CD4-positive, alpha-beta T cell treated with Interleukin-1 beta for 1 hour (primary cell): ENCODE measurements at places on chromosomes 5 and 9.

GRCh38 chr9:36930941-36931340 is 103.1 kb downstream of the PAX5 start:
- DNase-seq = no peak

- DNase-seq = no peak
Observed at GRCh38 chr5:54083851-54084250, 226.5 kb downstream of the ARL15 start.

DNA sequence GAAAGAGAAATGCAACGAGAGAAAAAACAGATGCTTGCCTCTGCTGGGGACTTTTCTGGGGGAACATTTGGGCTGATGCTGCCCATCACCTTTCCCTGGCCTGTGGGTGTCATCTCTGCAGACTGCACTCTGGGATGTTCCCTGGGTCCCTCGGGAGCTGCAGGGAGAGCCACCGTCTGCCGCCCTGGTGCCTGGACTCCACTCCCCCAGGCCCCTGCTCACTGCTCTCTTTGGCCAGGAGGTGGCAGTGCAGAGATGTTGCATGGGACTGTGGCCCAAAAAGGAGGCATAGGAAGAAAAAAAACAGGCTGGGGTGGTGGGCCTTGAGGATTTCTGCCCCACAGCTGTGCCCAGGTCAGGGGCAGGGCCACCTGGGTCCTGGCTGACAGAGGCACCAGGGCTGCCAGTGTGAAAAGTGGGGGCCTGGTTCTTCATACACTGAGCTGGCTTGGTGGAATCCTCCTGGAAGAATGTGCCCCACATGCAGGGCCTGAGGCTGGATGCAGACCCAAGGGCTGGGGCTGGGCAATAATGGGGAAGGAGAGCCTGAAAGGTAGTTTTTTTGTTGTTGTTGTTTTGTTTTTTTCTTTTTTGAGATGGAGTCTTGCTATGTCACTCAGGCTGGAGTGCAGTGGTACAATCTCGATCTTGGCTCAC is 353.6 kb downstream of the SLIT3 start:
- DNase-seq = no peak

DNA sequence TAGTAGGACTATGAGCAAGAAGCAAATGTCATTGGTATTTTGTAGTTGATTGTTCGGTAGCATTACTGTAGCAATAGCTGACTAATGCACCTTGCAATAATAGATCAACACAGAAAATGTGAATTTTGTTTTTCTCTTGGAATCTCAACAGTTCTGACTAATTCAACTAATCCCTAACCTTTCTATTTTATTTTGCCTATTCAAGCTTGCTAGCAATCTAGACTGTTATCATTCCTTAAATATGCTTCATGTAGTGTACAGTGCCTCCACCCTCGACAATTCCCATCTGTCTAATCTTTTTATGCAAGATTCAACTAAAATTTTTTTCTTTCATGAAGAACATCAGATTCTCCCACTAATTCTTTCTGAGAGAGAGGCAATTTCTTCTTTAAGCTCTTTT is 570.6 kb downstream of the PDE4D start:
- no peak for DNase-seq

GRCh38 chr5:88683506-88684135 is 199.4 kb downstream of the MEF2C start:
- no peak for DNase-seq

DNA sequence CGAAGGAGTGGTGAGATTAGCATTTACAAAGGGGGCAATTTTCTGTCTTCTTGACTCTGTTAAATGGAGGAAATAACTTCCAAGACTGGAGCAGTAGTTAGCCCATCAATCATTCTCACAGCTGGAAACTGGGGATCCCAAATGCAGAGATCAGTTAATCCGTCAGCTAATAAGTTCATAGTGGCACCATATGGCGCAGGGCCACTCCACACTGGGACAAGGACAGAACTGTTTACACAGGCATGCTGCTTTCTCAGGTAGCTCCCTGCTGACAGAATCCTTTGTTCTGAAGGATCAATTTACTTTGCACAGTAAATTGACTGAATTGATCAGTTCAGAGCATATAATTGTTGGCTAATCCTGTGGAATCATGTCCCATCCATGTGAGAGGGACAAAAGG is 395.7 kb downstream of the TMEM161B start:
- no peak for DNase-seq

GRCh38 chr5:129820-130219 is 37.9 kb downstream of the PLEKHG4B start:
- DNase-seq = no peak

- DNase-seq = no peak
Observed at GRCh38 chr5:17343675-17344074, 126.2 kb downstream of the BASP1 start.

DNA sequence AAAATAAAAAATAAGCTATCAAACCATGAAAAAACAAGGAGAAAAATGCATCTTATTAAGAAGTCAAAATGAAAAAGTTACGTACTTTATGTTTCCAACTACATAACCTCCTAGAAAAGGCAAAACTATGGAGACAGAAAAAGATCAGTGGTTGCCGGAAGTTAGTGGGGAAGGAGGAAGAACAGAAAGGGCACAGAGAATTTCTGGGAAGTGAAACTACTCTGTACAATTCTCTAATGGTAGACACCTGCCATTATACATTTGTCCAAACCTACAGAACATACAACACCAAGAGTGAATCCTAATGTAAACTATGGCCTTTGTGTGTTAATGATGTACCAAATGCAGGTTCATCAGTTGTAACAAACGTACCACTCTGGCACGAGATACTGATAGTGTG is 25.3 kb downstream of the SMU1 start:
- DNase-seq = no peak

GRCh38 chr5:139863855-139864558 is 68.4 kb downstream of the PSD2 start:
- peak; percentile 31 for DNase-seq

GRCh38 chr5:39714036-39714698 is 289.4 kb upstream of the DAB2 start:
- peak; percentile 57 for DNase-seq

DNA sequence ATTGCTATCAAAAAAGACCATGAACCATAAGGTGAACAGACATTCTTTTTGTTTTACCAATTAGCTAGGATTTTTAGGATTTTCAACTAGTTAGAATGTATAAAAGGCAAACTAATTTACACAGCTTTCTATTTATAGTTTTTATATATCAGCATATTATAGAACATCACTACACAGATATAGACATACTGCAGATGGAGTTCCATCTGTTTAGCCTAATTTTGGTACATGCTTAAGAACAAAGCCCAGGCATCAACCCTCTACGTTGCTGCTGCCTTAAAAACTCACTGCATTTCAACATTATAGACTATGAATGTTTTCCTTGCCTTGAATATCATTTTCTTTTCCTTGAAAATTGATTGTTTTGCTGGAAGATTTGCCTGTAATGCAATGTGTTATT is 2227.5 kb upstream of the C9orf72 start:
- no peak for DNase-seq

DNA sequence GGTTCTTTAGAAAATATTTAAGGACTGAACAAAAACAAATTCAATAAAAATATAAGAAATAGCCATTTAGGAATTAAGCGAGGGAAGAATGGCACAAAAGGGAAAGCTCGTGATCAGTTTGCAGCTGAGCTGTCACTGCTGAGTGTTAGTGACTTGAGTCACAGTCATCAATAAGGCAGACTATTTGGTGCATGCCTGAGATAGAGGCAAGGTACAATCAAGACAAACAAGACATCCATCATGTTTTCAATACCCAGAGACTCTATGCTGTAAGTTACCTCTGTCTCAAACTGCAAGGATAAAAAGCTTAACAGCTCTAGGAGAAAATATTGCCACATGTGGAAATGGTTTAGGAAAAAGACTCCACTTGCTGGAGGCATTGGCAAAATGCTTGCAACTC is 426.4 kb upstream of the TYRP1 start:
- DNase-seq = no peak

GRCh38 chr5:113178073-113178779 is 201.6 kb downstream of the DCP2 start:
- DNase-seq = no peak

DNA sequence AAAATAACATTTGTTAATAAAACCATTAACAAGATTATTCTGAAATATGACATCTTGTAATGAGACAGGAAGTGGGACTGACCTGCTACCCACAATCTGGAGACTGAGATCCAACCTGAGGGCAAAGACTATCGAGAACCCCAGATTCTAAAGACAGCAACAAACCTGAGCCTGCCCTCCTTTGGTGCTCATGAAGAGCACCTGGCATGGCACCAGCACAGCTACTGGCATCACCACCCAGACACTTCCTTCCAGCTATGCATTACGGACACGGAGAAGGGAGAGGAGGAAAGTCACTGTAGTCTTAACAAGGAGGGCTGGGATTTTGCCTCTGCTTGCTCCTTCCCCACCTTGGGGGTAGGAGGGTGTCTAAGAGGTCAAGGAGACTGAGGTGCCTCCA is 105.5 kb downstream of the AUH start:
- DNase-seq = no peak

GRCh38 chr9:22214021-22214420 is 204.9 kb upstream of the CDKN2B start:
- DNase-seq = no peak

GRCh38 chr5:134609232-134609851 is 23.3 kb downstream of the SAR1B start:
- no peak for DNase-seq

DNA sequence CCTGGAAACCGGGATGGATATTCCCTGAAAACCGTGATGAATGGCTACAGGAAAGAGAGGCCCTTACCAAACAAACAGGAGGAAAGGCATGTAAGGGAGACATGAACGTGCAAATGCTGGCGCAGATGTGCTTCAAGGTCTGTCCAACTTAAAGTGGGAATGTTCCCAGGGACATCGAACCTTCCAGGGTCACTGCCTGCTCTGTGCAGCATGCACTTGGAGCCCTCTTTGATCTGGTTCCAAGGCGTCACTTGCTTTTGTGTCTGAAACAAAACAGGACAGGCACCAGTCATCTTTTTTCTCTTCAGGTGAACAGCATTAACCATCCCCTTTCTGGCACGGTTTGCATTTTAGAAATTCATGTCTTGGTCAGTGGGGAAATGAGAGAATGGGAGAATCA is 479.4 kb downstream of the RASEF start:
- DNase-seq = no peak

- DNase-seq = no peak
Observed at GRCh38 chr9:109471475-109472393, 26.4 kb downstream of the PTPN3 start.

DNA sequence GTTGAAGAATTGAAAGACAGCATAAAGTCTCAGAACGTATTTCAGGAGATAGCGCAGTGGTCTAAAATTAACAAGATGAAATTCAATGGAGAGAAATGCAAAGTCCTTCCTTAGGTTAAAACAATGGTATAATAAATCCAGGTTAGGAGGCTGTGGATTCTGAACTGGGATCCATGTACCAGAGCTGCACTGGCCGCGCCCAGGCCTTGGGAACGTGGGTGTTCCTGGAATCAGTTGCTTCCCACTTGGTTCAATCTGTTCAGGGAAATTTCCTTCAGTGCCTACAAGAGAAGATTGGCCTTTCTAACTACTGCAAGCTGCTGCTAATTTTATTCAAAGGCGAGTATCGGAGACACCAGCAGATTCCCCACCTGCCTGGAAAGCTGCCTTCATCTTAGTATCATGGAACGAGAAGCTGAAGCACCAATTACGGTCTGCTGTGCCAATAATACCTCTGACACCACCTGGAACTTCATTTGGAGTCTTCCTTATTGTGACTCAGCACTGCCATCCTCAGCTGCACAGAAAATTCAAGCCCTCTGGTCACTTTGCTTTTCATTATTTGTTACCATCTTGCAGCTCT is 14.3 kb upstream of the CTNND2 start:
- no peak for DNase-seq

DNA sequence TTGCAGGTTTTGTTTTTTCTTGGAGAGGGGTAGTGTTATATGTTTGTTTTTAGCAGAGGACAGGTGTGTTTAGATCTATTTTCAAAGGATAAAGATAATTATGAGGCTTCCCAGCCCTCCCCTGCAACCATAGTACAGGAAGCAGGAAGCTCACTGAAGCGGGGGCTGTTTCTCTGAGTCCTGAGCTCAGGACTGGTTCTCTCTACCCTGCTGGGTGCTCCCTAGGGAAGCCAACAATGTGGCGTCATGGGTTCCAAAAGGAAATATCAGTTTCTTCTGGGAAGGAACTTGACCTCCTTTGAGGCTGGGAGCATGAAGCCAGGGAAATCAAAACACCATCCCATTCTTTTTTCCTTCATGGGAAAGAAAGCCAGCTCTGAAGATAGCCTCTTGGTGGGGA is 62.2 kb downstream of the RAD23B start:
- DNase-seq = no peak

DNA sequence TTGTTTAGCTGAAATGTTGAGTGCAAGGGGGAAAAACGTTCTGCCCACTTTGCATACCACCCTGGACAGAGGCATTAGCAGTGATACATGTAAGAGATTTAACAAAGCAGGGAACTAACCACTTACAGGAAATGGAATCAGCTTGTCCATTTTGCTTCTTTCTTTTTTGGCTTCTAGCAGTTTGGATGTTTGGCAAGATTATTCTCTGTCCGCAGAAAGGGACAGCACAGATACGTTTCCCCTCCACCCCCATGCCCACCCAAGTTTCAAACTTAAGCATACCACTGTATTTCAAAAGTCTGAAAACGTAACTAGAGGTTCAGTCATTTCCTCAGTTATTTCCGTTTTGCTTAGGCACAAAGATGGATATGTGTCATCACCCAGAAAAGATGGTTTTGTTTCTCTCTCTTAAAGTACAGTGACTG is 118.4 kb downstream of the GDNF start:
- no peak for DNase-seq

DNA sequence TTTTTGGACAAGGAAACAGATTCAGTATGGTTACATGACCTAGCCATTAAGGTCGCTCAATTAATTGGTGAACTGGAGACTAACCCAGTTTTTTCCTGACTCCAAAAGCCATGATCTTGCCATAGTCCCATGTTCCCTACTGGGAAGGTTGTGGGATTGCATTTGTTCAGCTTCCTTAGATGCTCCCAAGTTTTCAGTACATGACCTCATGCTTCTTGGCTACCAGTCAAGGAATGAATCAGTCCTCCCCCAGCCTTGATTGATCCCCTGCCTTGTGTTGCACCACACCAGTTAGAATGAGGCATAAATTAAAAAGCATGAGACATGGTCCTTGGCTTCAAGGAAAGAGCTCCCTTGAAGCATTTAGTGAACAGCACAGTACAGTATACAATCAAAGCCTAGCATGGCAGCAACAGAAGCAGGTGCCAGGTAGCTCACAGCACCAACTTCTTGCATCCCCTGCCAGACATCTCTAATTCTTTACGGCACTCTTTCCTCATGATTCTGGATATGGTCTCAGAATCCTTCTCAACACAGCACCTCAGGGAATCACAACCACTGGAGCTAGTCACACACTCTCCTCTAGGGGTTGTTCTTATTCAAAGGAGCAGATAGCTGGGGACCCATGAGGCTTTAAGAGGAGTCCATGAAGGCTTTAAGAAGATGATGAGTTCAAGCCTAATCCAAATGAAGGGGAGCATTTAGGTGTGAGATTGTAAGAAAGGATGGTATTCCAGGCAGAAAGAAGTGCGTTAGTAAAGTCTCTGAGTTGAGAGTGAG is 295.5 kb upstream of the CLINT1 start:
- no peak for DNase-seq

- no peak for DNase-seq
Observed at GRCh38 chr9:109802491-109802890, 22.5 kb downstream of the PALM2AKAP2 start.

GRCh38 chr5:74482523-74482922 is 158.0 kb downstream of the ENC1 start:
- no peak for DNase-seq

GRCh38 chr5:151095341-151096000 is 14.6 kb upstream of the TNIP1 start:
- no peak for DNase-seq
